ENCODE measurements at places on chromosomes 2 and 18. TPM values are rescaled to one million over a fixed set of nuclear protein-coding genes. Genes with fewer than 3 reads are reported as not detected.

PRSS56 gene
- polyA plus RNA-seq, result not detected

CXCR1 gene
- polyA plus RNA-seq, result not detected

NPHP1 gene
- polyA plus RNA-seq, result 9.0 TPM

THSD7B gene
- 0.01 TPM for polyA plus RNA-seq

SKA1 gene
- 0.12 TPM for polyA plus RNA-seq

CROCC2 gene
- 0.06 TPM for polyA plus RNA-seq

NFU1 gene
- polyA plus RNA-seq, result 87.4 TPM

HTR2B gene
- 0.25 TPM for polyA plus RNA-seq

TTN gene
- 862 TPM for polyA plus RNA-seq

CHST10 gene
- 5.1 TPM for polyA plus RNA-seq

SCN9A gene
- polyA plus RNA-seq, result 0.59 TPM

KCNG2 gene
- not detected for polyA plus RNA-seq

CCT4 gene
- polyA plus RNA-seq, result 133 TPM

SCG2 gene
- 0.04 TPM for polyA plus RNA-seq

TWSG1 gene
- polyA plus RNA-seq, result 9.3 TPM

ANKRD36C gene
- polyA plus RNA-seq, result 5.9 TPM

MROH2A gene
- not detected for polyA plus RNA-seq

RGPD4 gene
- not detected for polyA plus RNA-seq

SLC16A14 gene
- polyA plus RNA-seq, result 1.0 TPM

LHCGR gene
- not detected for polyA plus RNA-seq

KCNK3 gene
- 3.3 TPM for polyA plus RNA-seq

WDPCP gene
- 3.9 TPM for polyA plus RNA-seq

Measured in heart right ventricle (tissue), 16 donors.